ENCODE measurements at places on chromosomes 13 and 19. TPM values are rescaled to one million over a fixed set of nuclear protein-coding genes. Genes with fewer than 3 reads are reported as not detected.

The FAM174C gene
- 92.1 TPM for total RNA-seq

The LPAR6 gene
- 1.2 TPM for total RNA-seq

The ZNF99 gene
- total RNA-seq, result not detected

The CYP2A6 gene
- total RNA-seq, result not detected
